Stimulated activated CD4-positive, alpha-beta T cell treated with anti-CD3 and anti-CD28 coated beads, Interleukin-12 subunit alpha, Interleukin-12 subunit beta, amount 100 ng/mL, for 48 hours (primary cell): ENCODE measurements at places on chromosomes 12 and 14.

DNA sequence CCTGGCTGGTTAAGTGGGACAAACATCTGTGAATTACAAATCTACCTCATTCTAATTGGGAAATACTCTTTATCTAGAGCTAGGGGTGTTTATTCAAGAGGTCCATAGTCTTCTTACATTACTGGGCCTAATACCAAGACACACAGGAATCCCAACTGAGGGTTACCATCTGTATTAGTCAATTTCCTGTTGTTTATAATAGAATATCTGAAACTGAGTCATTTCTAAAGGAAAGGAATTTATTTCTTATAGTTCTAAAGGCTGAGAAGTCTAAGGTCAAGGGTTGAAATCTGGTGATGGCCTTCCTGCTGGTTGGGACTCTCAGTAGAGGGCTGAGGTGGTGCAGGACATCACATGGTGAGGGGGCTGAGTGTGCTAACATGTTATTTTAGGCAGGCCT, 36.0 kb downstream of the RTRAF start:
- no peak for DNase-seq

DNA sequence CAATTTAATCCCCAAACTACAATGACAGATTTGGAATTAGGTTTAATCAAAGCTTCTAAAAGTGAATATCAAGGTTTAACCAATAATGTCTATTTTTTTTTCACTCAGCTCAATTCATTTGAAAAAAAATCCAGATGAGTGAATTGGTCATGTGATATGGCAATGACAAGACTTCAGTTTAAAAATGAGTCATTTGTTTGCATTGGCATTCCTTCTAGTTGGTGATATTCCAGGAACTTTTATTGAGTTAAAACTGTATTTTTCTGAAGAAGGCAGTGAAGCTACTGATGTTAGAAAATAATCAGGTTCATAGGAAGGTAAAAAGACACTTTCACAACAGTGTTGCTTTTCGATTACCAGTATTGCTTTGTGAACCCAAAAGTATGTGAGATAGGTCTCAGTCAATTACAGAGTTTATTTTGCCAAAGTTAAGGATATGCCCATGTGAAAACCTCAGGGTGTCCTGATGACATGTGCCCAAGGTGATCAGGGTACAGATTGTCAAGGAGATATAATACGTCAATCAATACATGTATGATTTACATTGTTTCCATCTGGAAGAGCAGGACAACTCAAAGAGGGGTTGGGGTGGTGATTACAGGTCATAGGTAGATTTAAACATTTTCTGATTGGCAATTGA, 1214.9 kb downstream of the GALC start:
- DNase-seq = no peak

DNA sequence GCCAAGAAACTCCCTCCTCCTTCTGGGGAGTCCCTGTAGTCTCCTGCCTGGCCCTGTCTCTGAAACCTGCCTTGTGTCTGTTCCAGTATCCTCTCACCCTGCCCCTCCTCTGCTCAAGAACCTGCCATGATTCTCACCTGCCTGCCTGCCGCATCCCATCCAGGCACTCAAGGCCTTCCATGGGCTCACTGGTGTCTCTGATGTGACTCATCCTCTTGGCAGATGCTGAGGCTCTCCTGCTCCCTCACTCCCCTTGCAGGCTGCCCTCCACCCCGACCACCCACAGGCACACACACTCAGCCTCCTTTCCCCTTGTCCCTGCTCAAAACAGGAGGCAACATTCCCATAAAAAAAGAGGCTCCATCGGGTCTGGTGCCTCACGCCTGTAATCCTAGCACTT, 5.8 kb upstream of the BEGAIN start:
- no peak for DNase-seq

DNA sequence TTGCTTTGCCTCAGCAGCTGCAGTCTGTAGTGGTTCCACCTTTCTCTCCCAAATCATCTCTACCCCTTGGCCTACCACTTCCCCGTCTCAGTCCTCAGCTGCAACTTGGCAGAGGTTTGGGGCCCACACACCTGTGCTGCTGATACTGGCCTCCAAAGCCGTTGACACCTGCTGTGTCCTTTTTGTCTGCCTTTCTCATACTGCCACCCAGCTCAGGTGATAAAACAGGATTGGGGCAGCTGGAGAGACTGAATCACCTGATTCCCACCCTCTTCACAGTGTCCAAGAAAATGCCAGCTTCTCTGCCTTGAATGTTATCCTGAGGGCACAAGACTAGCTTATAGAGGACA, 103.7 kb downstream of the ETV6 start:
- DNase-seq = no peak

GRCh38 chr12:124916374-124917134, 2.1 kb upstream of the UBC start:
- no peak for DNase-seq

GRCh38 chr14:20679907-20680306, 4.5 kb upstream of the RNASE4 start:
- DNase-seq = no peak

- DNase-seq = no peak
Observed at GRCh38 chr12:52925717-52926595, 21.1 kb upstream of the KRT8 start.

DNA sequence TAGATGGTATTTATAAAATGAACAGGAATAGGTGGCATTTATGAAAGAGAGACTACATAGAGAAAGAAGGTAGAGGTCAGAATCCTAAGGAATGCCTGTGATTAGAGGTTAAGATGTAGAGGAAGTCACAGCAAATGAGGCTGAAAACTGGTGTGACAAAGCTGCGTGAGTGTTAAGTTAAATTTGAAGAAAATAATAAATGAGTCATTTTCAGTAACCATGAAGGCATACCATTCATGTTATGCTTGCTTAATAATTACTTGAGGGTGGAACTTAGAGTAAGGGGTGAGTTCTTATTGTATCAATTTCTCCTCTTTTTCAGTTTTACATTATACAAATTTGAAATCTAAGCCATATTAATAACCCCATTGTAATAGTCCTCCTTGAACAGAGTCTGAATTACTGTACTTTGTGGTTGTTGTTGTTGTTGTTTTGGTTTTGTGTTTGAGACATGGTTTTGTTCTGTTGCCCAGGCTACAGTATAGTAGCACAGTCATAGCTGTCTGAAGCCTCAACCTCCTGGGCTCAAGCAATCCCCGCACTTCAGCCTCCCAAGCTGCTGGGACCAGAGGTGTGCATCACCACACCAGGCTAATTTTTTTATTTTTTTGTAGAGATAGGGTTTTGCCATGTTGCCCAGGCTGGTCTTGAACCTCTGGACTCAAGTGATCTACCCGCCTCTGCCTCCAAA, 761.5 kb downstream of the GALC start:
- no peak for DNase-seq

DNA sequence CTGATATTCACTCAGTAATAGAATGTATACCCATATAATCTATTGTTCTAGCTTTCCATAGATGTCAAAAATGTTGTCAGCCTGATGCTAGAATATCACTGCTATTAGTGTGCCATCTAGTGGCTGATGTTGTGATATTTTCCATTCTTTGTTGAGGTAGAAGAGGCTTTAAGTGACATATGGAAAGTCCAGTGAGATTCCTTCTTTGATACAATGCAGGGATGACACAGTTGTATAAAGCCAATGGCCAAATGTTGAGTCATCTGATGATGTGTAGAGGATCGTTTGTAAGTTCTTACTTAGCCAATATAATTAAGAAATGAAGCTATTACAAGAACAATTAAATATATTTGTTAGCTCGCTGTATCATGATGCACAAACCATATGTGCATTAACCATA, 58.1 kb upstream of the PCED1B start:
- no peak for DNase-seq

DNA sequence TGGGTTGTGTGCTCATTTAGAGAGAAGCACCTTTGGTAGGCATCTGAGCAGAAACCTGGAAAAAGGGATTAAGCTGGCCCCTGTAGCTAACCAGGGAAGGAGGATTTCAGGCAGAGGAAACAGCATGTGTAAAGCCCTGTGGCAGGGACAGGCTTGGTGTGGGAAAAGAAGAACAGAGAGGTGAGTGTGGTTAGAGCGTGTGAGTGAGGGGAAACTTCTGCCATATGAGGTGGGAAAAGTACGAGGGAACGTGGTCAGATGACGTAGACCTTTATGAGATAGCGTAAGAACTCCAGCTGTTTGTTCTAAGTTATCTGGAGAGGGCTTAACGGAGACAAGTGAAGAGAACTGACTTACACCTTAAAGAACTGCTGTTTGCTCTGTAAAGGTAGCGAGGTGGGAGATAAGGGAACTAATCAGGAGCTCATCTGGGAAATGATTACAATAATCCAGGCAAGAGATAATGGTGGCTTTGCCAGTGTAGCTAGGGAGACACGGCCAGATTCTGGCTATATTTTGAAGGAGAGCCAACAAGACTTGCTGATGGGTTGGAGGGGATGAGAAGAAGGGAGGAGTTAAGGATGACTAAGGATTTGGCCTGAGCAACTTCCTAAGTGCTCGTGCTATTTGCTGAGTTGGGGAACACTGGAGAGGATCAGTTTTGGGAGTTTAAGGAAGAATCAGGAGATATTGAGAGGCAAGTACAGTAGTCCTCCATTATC, 234.0 kb downstream of the ETNK1 start:
- DNase-seq = no peak

DNA sequence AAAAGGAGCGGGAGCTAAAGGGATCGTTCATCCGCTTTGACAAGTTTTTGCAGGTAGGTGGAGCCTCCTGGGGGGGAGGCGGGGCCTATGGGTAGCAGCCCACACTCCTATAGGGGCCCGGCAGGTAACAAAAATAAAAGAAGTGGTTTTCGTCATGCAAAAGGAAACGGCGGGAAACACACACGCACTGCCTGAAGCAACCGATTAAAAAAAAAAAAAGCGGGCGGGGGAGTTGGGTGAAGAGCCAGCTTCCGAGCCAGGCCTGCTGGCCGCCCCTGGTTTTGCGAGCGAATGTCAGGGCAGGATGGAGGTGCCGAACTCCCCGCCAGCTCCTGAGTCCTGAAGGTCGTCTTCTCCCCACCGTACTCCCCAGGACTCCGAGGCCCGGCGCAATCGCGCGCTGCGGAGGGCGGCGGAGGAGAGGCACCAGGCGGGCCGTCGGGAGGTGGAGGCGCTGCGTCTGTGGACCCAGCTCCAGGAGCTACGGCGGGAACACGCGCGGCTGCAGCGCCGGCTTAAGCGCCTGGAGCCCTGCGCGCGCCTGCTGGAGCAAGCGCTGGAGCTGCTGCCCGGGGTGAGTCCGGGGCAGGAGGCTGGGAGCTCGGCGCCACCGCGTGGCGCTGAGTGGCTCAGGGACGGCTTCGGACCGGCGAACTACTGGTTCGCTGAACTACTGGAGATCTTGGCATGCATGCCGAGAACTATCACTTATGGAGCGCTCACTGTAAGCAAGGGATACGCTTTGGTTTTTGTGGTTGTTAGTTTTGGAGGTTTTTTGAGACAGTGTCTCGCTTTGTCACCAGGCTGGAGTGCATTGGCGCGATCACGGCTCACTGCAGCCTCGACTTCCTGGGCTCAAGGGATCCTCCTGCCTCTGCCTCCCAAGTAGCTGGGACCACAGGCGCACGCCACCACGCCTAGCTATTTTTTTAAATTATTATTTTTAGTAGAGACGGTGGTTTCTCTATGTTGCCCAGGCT, 3.6 kb downstream of the CFAP73 start:
- peak; percentile 38 for DNase-seq

- DNase-seq = peak; percentile 26
Observed at GRCh38 chr14:56002876-56003625, 115.2 kb upstream of the PELI2 start.

GRCh38 chr14:20556500-20557211, 4.2 kb downstream of the RNASE9 start:
- no peak for DNase-seq

GRCh38 chr12:95411466-95411865, 62.5 kb upstream of the METAP2 start:
- no peak for DNase-seq

DNA sequence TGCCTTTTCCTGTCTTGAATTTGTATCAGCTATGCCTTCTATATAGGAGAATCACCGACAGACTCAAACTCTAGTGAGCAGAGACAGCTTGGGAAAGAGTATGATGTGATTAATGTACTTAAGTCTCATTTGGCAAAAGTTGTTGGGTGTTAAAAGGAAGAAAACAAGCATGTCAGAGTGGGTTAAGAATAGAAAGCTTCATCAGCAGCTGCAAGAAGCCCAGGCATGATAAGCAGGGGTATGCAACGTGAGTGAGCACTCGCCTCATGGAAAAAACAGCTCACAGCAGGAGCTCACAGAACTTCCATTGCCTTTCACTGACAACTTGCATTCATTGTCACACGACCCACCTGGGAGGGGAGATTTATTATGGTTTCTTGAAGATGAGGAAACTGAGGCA, 35.9 kb upstream of the WNK1 start:
- DNase-seq = peak; percentile 50

DNA sequence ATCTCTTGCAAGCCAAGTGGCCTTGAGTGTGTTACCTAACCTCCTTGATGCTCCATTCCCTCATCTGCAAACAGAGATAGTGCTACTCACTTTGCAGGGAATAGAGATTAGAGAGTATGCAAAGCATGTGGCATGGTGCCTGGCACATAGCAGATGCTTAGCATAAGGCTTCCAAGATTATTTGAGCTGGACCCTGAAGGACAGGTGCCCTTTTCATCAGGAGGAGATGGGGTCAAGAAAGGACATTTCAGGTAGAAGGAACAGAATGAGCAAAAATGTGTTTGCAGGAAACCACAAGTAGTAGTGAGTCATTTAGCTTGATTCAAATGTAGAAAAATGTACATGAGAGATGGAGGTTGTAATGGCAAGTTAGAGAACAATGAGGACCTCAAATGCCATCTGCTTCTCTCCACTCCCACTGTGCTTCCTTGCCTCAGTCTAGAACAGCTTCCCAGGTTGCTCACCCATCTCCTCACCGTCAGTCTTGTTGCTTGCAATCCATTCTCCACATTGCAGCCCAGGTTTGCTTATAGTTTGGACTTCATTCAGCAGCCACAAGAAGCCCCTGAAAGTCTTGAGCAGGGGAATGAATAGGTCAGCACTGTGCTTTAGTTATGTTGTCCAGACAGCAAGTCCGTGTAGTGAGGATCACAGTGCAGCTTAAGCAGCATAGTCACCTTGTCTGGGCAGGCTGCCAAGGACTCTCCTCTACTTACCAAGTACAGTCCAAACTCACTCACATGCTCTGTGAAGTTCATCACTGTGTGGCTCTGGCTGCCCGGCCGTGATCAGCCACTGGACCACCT, 536.3 kb upstream of the CCDC196 start:
- peak; percentile 34 for DNase-seq

DNA sequence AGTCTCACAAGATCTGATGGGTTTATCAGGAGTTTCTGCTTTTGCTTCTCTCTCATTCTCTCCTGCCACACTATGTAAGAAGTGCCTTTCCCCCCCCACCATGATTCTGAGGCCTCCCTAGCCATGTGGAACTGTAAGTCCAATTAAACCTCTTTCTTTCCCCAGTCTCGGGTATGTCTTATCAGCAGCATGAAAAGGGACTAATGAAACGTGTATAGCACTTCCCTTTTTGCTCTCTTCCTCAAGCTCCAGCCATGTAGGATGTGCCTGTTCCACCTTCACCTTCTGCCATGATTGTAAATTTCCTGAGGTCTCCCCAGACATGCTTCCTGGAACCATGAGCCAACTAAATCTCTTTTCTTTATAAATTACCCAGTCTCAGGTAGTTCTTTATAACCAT, 7.0 kb upstream of the CRACR2A start:
- DNase-seq = no peak

GRCh38 chr14:104389326-104390220, 190.0 kb upstream of the C14orf180 start:
- no peak for DNase-seq

GRCh38 chr12:91948504-91948903, 197.1 kb downstream of the BTG1 start:
- no peak for DNase-seq
